ENCODE measurements at places on chromosomes 16 and 17. TPM values are rescaled to one million over a fixed set of nuclear protein-coding genes. Genes with fewer than 3 reads are reported as not detected.

Gene BCKDK
- total RNA-seq = 53.7 TPM

Gene CHTF18
- total RNA-seq = 35.1 TPM

Gene FNDC8
- not detected for total RNA-seq

Gene SEPTIN1
- total RNA-seq = 1.5 TPM

Gene C1QL1
- total RNA-seq = 0.26 TPM

Gene CTRB2
- not detected for total RNA-seq

Gene RDM1
- not detected for total RNA-seq

Gene ZFP3
- not detected for total RNA-seq

Gene SGCA
- total RNA-seq = 0.34 TPM

Gene PRR35
- total RNA-seq = not detected

- no peak for DNase-seq
- peaks cover 12% of the 10 kb centered on the region for H3K4me1 ChIP-seq
- H3K27me3 ChIP-seq = peaks cover 60% of the 10 kb centered on the region
- H3K27ac ChIP-seq = no peak overlapping the region
- peaks cover 4% of the 10 kb centered on the region for H3K36me3 ChIP-seq
Observed at GRCh38 chr17:43927060-43927864, 15.0 kb downstream of the PPY start.

GRCh38 chr17:64689106-64689505 lies 27.0 kb upstream of the SMURF2 start:
- peaks cover 13% of the 10 kb centered on the region for H3K36me3 ChIP-seq
- H3K4me1 ChIP-seq = peaks cover 53% of the 10 kb centered on the region
- peaks cover 2% of the 10 kb centered on the region for H3K27me3 ChIP-seq
- no peak for DNase-seq
- H3K4me3 ChIP-seq = no peak overlapping the region

DNA sequence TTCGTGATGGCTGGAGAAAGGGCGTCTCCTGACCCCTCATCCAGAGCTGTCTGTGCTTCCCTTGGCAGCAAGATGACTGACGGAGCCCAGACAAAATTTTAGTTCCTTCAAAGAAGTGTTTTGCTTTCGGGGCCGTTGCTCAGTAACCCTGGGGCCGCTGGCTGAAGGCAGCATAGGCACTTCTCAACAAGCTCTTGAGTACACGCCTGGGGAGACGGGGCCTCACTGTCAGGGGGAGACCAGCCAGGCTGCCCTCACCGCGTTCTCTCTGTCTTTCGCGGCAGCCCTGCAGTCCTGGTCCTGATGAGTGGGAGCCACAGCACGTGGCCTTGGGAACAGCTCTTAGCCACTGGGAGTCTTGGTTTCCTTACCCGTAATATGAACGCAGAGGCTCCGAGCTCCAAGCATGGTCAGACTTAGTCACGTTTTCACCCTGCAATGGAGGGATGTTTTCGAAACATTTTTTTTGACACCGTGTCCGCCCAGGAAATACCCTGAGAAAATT lies 86.0 kb downstream of the IRF8 start:
- H3K36me3 ChIP-seq = no peaks in the 10 kb centered on the region
- peaks cover 53% of the 10 kb centered on the region for H3K27me3 ChIP-seq
- H3K4me1 ChIP-seq = no peaks in the 10 kb centered on the region
- H3K4me3 ChIP-seq = no peak overlapping the region
- H3K27ac ChIP-seq = no peak overlapping the region
- DNase-seq = no peak

GRCh38 chr17:38918916-38919315 lies 6.5 kb upstream of the LASP1NB start:
- H3K36me3 ChIP-seq = peaks cover 48% of the 10 kb centered on the region
- no peak for DNase-seq
- peaks cover 39% of the 10 kb centered on the region for H3K27me3 ChIP-seq
- H3K4me1 ChIP-seq = peaks cover 35% of the 10 kb centered on the region
- no peak overlapping the region for H3K4me3 ChIP-seq

- DNase-seq = no peak
- no peak overlapping the region for H3K27ac ChIP-seq
- no peaks in the 10 kb centered on the region for H3K4me1 ChIP-seq
- peaks cover 5% of the 10 kb centered on the region for H3K27me3 ChIP-seq
- H3K36me3 ChIP-seq = no peaks in the 10 kb centered on the region
Observed at GRCh38 chr17:72244494-72244893, 123.7 kb downstream of the SOX9 start.

GRCh38 chr16:48295488-48296281 lies 48.3 kb upstream of the ABCC11 start:
- H3K36me3 ChIP-seq = peaks cover 23% of the 10 kb centered on the region
- H3K27me3 ChIP-seq = peaks cover 2% of the 10 kb centered on the region
- no peak overlapping the region for H3K27ac ChIP-seq
- no peak overlapping the region for H3K4me3 ChIP-seq
- peaks cover 23% of the 10 kb centered on the region for H3K4me1 ChIP-seq

GRCh38 chr16:57258910-57259475 lies 13.9 kb downstream of the ARL2BP start:
- H3K27me3 ChIP-seq = peaks cover 5% of the 10 kb centered on the region
- no peaks in the 10 kb centered on the region for H3K36me3 ChIP-seq
- no peak overlapping the region for H3K27ac ChIP-seq

DNA sequence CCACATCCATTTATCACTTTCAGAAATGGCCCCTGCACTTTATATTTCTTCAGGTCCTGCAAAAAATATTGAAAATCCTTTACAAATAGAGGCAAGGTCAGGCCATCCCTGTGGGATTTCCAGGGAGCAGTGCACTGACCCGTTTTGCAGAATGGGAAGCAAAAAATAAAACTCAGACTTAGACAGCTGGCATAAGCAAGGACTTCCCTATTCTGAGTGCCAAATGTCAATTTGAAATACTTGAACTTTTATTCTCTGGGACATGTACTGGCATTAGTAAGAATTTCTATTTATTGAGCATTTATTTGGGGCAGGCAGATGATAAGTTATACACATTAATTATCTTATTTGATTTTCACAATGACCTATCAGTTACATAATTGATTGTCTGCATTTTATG lies 32.4 kb downstream of the PRKCB start:
- no peak overlapping the region for H3K27ac ChIP-seq
- H3K4me1 ChIP-seq = no peaks in the 10 kb centered on the region
- H3K36me3 ChIP-seq = no peaks in the 10 kb centered on the region
- H3K4me3 ChIP-seq = no peak overlapping the region
- no peaks in the 10 kb centered on the region for H3K27me3 ChIP-seq

GRCh38 chr17:50396261-50397110 lies 837 bp downstream of the LRRC59 start:
- H3K27ac ChIP-seq = peak overlapping the region; percentile 94
- H3K4me1 ChIP-seq = peaks cover 41% of the 10 kb centered on the region
- peak; percentile 26 for DNase-seq

GRCh38 chr16:62503073-62503472 lies 466.8 kb upstream of the CDH8 start:
- H3K27ac ChIP-seq = no peak overlapping the region
- H3K4me1 ChIP-seq = no peaks in the 10 kb centered on the region
- DNase-seq = no peak

GRCh38 chr17:58615768-58616659 lies 75.8 kb downstream of the TEX14 start:
- DNase-seq = no peak
- peaks cover 16% of the 10 kb centered on the region for H3K27me3 ChIP-seq
- no peak overlapping the region for H3K4me3 ChIP-seq
- H3K4me1 ChIP-seq = no peaks in the 10 kb centered on the region
- no peaks in the 10 kb centered on the region for H3K36me3 ChIP-seq

DNA sequence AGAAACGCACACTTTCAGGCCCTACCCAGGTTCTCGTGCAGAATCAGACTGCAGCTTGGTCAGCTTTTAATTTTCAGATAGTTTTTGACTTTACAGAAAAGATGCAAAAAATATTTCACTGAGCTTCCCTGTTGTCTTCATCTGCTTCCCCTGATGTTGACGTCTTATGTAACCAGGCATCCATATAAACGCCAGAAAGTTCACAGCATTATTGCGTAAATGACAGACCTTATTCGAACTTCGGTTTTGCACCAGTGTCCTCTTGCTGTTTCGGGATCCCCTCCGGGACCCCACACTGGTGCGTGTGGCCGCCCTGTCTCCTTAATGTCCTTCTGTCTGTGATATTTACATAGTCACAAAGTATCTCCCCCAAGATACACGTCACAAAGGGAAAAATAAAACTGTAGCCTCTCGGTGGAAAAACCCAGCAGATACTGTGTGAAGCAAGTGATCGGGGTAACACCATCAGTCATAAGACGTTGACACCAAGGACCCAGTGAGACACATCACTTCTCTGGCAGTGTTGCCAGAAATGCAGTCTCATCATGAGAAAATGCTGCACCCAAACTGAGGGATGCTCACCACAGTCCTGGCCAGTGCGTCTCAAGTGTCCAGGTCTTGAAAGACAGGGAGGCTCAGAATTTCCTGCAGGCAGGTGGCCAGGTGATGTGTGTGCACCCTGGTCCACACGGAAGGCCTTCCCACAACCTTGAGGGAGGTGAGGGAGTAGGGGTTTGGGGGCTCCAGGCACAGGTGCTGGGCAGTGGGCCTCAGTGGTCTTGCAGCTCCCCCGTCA lies 4.3 kb downstream of the BANP start:
- peak; percentile 43 for DNase-seq
- no peak overlapping the region for H3K4me3 ChIP-seq
- H3K27me3 ChIP-seq = peaks cover 3% of the 10 kb centered on the region
- H3K4me1 ChIP-seq = peaks cover 47% of the 10 kb centered on the region

- no peaks in the 10 kb centered on the region for H3K4me1 ChIP-seq
- H3K36me3 ChIP-seq = no peaks in the 10 kb centered on the region
- no peak overlapping the region for H3K27ac ChIP-seq
- H3K4me3 ChIP-seq = no peak overlapping the region
- H3K27me3 ChIP-seq = no peaks in the 10 kb centered on the region
Observed at GRCh38 chr16:65469116-65469515, 347.3 kb upstream of the CDH11 start.

DNA sequence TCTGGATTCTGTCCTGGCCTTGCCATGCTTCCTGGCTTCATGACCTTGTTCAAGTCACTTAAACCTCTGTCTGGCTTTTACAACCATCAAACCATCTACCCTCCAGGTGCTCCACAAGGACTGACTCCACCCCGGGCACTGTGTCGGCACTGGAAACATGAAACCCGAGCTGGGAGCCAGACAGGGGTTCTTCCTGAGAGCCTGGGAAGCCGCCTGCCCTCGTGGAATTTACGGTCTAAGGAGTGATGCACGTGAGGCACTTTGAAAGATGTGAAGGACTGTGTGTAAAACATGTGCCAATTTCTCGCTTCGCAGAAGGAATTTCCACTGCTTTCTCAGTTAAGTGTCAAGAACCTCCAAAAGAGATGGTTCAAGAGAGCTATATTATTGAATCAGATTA lies 11.6 kb downstream of the CDK5R1 start:
- 0 out of 2 replicates have a peak, but pooled peaks cover 2% of the 10 kb centered on the region for H3K27me3 ChIP-seq
- H3K36me3 ChIP-seq = no peaks in the 10 kb centered on the region
- H3K27ac ChIP-seq = no peak overlapping the region

- DNase-seq = no peak
- no peak overlapping the region for H3K4me3 ChIP-seq
- no peaks in the 10 kb centered on the region for H3K36me3 ChIP-seq
- H3K4me1 ChIP-seq = no peaks in the 10 kb centered on the region
Observed at GRCh38 chr16:55123652-55124051, 193.0 kb downstream of the IRX5 start.

DNA sequence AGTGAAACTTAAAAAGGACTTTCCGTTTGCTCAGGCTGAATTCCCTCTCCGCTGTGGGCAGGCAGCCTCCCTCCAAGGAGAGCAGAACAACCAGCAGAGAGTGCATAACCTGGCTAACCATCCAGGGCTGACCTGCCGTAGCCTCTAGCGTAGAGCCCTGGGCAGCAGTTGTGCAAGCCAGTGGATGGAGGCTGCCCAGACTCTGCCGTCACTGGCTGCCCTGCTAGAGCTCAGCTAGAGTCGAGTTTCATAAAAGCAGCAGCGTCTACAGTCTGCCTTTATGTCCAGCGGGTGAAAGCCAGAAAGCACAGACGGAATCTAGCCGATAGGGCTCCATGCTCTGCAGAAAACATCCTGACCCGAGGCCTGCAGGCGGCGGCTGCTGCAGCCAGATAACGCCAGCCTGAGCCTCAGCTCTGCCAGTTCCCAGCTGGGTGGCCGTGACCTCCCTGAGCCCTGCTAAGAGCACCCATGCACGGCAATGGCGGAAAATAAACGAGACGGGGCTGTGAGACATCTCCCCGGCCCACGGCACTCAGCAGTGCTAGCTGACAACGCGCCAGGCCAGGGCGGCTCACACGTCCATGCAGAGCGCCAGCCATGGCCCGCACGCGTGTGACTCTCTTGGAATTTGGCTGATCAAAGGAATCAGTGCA lies 231.3 kb downstream of the ENGASE start:
- no peaks in the 10 kb centered on the region for H3K4me1 ChIP-seq
- H3K4me3 ChIP-seq = no peak overlapping the region
- no peaks in the 10 kb centered on the region for H3K36me3 ChIP-seq
- DNase-seq = no peak

GRCh38 chr16:26795184-26795583 lies 271.5 kb upstream of the C16orf82 start:
- no peak for DNase-seq
- H3K27me3 ChIP-seq = no peaks in the 10 kb centered on the region
- no peak overlapping the region for H3K27ac ChIP-seq
- no peaks in the 10 kb centered on the region for H3K36me3 ChIP-seq
- H3K4me3 ChIP-seq = no peak overlapping the region

DNA sequence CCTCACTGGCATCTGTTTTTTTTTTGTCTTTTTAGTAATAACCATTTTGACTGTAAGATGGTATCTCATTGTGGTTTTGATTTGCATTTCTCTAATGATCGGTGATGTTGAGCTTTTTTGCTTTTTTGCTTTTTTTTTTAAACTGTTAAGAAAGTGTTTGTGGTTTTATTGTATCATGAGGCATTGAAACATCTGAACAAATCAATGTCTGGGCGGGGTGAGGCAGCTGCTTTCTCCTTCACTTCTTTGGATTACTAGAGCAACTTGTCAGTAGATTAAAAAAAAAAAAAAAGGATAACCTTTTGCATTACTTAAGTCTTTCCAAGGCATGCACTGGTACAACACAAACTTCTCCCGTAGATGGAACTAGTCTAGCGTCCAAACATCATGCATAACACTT lies 191.7 kb downstream of the CEP112 start:
- H3K4me3 ChIP-seq = no peak overlapping the region
- H3K27ac ChIP-seq = no peak overlapping the region
- H3K36me3 ChIP-seq = peaks cover 12% of the 10 kb centered on the region
- no peaks in the 10 kb centered on the region for H3K4me1 ChIP-seq
- H3K27me3 ChIP-seq = peaks cover 2% of the 10 kb centered on the region

DNA sequence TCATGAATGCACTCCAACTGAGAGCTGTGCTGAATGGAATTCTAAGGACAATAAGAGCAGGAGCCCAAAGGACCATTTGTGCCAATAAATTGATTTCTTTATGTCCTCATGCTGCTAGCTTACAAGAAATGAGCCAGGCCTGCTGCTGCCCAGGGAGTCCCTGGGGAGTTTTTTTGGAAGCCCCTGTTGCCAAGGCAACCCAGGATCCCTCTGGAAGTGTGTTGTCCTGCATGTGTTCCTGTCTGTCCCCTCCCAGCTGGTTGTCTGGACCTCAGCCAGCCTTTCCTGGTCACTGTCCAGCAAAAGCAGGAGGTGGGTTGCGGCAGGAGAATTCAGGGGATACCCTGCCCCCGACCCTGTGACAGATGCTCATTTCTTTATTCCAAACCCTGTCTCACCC lies 51.0 kb upstream of the GPRC5B start:
- no peaks in the 10 kb centered on the region for H3K36me3 ChIP-seq
- H3K4me3 ChIP-seq = no peak overlapping the region
- peaks cover 7% of the 10 kb centered on the region for H3K27me3 ChIP-seq
- no peak overlapping the region for H3K27ac ChIP-seq

All from HFFc6 (cell line).